Breast epithelium (tissue), 4 donors: ENCODE measurements at places on chromosomes 2 and 18.
A peak's percentile ranks its signal among the peaks of the same experiment; 100 is the strongest.

GRCh38 chr2:174621323-174621722 lies 23.7 kb upstream of the WIPF1 start:
- DNase-seq = no peak

GRCh38 chr18:77658299-77658662 lies 408.6 kb downstream of the GALR1 start:
- no peak for DNase-seq

- DNase-seq = no peak
Measured at GRCh38 chr2:47497843-47498460, 95.0 kb downstream of the MSH2 start.

DNA sequence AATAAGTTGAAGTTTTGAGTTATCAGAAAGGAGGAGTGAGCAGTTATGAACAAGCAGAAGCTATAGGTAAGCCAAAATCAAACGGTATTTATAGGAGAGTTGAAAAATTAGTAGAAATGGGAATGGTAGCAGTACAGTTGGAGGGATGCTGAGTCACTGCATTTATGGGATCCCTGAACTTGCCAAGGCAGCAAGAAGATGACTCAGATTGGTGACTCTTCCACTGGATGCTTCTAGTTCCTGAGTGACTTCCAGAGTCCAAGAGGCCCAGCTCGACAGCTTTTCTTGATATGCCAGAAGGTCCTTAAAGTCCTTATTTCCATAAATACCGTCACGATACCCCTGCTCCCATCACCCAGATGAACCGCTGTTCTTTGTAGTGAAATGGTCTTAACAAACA lies 31.1 kb upstream of the ACTR3 start:
- DNase-seq = no peak

GRCh38 chr2:95158891-95159619 lies 593 bp downstream of the ZNF514 start:
- DNase-seq = no peak

DNA sequence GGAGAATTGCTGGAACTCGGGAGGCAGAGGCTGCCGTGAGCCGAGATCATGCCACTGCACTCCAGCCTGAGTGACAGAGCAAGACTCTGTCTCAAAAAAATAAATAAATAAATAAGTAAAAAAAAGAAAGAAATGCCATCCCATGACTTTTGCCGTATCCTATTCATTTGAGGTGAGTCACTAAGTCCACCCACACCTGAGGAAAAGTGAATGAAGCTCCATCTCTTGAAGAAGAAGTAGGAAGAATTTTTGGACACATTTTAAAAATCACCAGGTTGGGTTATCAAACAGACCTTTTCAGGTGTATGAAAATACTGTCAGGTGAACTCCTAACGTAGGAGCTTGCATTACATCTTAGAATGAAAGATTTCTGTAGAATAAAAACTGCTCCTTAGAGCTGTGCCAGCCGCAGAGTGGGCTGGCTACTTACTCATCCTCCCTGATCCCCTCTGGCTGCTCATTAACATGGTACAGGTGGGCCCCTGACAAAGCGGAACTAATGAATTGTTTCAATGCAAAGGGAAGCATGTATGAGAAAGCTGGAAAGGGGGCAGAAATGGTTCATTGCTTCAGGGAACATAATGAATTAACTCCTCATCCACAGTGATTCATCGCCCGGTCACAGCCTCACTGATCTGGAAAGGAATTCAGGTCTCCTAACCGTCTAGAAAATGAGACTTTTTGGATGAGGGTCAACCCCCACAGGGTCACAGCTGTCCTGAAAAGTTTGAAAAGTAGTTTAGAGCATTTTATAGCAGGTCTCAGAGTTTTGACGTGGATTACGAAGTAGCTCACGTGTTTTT lies 191.4 kb downstream of the SPP2 start:
- DNase-seq = no peak

DNA sequence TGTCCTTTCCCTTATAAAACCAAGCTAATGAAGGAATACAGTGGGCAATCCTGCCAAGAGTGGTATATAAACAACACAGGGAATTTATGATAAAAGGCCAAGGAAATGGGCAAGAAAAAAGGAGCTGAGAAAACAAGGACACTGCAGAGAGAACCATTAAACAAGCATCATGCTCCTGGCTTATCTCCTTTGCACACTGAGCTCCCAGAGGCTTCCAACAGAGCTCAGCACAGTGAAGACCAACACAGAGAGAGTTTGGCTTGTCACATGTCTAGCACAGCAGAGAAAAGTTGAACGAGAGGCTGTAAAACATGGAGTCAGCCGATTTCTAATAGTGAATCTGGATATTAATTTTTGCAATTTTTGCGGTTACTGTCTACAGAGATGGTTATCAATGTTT lies 68.0 kb upstream of the KLF7 start:
- no peak for DNase-seq

- no peak for DNase-seq
Measured at GRCh38 chr2:33810046-33810835, 211.1 kb upstream of the FAM98A start.

DNA sequence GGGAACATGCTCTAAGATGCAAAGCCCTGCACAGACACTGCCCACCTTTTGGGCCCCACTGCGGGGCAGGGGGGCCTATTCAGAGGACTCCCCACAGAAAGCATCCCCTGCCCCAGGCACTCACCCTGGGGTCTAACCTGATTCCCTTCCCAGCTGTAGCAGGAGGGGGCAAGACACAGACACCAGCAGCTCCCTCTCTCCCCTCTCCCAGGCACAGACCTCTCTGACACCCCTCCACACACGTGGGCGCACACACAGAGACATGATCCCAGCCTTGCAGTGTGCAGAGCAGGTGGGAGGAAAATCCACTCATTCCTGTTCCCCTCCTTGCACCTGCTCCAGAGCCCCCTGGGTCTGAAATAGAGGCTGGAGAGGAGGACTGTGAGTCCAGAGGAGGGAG lies 10.7 kb downstream of the TNS1 start:
- peak; percentile 15 for DNase-seq
